ENCODE measurements at places on chromosomes 11 and 22. TPM values are rescaled to one million over a fixed set of nuclear protein-coding genes. Genes with fewer than 3 reads are reported as not detected.

Gene SYT7
- total RNA-seq = 0.23 TPM

Gene E2F8
- total RNA-seq = 6.9 TPM

Gene AMPD3
- 5.4 TPM for total RNA-seq

Gene MUC5AC
- not detected for total RNA-seq

- no peak for DNase-seq
Observed at GRCh38 chr22:38569181-38569971, 607 bp downstream of the DMC1 start.

DNA sequence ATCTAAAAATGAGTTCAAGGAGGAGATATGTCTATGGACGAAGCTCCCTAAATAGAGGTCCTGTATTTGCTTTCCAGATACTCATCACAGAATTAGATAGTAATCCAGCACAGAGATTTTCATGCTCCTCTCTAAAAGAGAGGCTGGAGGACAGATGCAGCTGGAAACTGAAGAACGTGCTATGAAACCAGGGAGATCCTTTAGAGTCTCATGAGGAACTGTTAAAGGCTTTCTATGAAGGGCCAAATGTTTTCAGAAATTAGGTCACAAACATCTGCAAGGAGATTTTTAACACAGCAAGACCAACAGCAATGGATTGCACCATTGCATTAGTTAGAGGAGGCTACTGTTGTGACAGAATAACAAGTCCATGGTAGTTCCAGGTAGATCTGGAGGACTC lies 95.6 kb upstream of the ARHGAP20 start:
- DNase-seq = no peak

GRCh38 chr11:1122664-1123002 lies 35.1 kb upstream of the MUC5AC start:
- DNase-seq = no peak

DNA sequence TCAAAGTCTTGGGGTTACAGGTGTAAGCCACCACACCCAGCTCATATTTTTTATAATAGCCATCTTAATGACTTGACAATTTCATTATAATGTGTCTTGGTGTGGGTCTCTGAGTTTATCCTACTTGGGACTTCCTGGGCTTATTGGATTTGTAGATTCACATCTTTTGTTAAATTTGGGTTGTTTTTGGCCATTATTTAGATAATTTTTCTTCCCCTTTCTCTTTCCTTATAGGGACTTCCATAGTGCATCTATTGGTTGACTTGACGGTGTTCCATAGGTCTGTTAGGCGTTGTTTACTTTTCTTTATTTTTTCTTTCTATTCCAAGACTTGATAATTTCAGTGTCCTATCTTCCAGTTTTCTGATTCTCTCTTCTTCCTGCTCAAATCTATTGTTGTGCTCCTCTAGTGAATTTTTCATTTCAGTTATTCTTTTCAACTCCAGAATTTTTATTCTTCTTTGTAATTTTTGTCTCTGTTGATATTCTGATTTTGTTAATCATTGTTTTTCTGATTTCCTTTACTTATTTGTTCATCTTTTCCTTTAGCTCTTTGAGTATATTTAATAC lies 45.6 kb downstream of the RRM1 start:
- DNase-seq = no peak

DNA sequence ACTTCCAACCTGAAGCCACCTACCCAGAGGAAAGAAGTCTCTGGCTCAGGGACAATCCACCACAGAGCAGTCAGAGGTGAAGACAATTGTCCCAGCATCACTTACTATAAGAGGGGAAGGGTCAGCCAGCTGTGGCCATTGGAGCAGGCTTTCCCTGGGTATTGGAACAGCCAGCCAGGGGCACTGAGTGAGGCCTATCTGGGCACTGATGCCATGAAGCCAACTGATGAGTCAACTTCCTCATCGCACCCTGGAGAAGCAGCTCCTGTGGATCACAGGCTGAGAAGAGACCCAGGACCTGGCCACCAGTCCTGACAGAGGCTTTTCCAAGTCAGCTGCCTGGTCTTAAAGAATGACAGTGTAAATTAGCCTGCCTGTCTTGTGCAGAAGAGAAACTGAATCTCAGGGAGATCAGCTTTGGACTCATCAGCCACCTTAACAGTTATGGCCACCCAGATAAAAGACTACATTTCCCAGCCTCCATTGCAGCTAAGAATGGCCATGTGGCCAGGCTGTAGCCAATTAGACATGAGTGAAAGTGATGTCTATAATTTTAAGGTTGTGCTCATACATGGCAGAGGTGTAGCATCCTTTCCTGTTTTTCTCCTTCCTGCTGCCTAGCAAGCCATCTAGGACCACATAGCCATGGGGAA lies 19.0 kb downstream of the CHST1 start:
- no peak for DNase-seq

DNA sequence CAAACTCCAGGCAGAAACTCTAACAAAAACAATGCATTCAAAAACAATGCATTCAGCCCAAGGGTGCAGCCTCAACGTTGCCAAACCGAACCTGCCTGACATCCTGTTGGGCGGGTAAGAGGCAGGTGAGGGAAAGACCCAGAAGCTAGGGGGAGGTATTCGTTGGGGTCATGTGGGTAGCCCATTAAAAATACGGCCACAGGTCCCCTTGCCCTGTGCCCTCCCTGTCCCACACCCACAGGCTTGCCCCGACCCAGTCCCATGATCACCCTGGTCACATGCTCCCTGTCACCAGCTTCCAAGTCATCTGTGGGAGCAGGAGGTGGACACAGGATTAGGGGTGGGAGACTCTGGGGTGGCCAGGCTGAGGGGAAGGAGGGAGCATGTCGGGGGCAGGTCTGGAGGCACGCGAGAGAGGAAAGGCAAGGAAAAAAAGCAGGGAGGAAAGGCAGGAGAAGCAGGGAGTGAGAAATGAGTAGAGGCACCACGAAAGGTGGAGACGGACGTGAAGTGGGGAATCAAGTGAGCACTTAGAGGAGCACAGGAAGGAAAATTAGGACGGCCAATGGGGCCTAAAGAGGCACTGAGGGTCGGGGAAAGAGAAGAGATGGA lies 683 bp downstream of the PLA2G6 start:
- no peak for DNase-seq

DNA sequence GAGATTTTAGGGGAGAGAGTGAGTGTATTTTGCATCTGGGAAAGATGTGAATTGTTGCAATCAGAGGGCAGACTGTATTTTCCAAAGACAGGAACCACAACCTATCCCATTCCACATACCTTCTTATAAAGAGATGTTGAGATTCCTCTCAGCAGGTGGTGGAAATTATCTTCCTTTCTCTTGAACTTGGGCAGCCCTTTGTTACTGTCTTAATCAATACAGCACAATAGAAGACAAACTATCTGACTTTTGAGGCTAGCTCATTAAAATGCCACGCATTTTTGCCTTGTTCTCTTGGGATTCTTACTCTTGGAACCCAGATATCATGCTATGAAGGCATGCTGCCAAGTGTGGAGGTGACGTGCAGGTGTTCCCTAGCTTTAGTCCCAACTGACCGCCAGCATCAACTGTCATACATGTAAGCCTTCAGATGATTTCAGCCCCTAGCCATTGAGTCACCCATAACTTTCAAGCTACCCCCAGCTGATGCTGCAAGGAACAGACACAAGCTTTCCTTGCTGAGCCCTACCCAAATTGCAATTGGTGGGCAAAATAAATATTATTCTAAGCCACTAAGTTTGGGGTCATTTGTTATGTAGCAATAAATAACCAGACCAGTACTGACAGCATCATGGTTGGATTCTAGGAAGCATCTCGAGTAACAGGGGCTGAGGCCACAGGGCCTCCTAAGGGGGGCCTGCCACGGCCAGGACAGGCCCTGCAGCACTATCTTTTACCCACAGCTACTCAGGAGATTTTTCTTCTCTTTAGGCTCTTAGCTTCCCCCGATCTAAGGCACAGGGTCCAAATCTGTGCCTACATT lies 63.0 kb downstream of the RPL27A start:
- no peak for DNase-seq

- no peak for DNase-seq
Observed at GRCh38 chr11:101138245-101138930, 8.8 kb upstream of the PGR start.

All from epithelial cell of proximal tubule (primary cell).